GDM1 (cell line): ENCODE measurements at places on chromosomes 12 and 14.

- DNase-seq: no peak
These were observed 70.9 kb upstream of the ETV6 start for GRCh38 chr12:11578461-11578993.

- DNase-seq: no peak
These were observed 35.3 kb upstream of the ANKRD9 start for GRCh38 chr14:102544747-102545460.

DNA sequence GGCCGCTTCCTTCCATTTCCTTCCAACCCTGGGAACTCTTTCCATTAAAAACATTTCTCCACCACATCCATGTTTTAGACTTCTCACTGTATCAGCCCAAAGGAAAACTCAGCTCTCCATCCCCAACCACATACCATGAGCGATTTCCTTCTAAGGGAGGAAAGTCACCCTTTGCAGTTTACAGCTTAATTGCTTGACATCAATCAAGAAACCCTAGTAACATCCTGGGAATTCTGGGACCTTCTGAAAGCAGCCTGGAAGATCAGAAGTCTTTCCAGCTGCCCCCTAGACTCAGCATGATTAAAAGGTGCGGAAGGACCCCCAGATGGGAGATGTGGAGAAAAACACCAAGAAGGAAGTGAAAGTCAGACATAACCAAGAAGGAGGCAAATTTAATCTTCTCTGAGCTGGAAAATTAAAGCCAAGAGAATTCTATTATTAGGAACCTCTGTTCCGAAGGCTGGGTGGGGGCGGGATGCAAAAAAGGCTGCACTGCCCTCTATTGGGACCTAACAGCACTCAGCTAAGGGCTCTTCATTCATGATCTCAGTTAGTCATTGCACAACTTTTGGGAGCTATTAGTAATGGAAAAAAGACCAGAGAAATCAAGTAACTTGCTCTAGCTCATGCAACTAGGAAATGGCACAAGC lies 73.3 kb upstream of the PLXNC1 start:
- DNase-seq: no peak

GRCh38 chr12:85920324-85920947 lies 46.3 kb downstream of the NTS start:
- DNase-seq: no peak

- DNase-seq: no peak
These were observed 359.2 kb upstream of the ATP2B1 start for GRCh38 chr12:90067791-90068190.

GRCh38 chr14:95758331-95758730 lies 44.4 kb upstream of the TCL1A start:
- DNase-seq: no peak

- no peak for DNase-seq
These were observed 70.4 kb downstream of the CMAS start for GRCh38 chr12:22116376-22116775.

GRCh38 chr14:74194506-74195274 lies 44.6 kb upstream of the VSX2 start:
- no peak for DNase-seq
